ENCODE measurements at places on chromosomes 11 and 22.

GRCh38 chr11:117097389-117098268 lies 599 bp downstream of the SIK3 start:
- peak; percentile 24 for DNase-seq

- DNase-seq = no peak
Observed at GRCh38 chr11:112247201-112247600, 13.5 kb downstream of the PLET1 start.

DNA sequence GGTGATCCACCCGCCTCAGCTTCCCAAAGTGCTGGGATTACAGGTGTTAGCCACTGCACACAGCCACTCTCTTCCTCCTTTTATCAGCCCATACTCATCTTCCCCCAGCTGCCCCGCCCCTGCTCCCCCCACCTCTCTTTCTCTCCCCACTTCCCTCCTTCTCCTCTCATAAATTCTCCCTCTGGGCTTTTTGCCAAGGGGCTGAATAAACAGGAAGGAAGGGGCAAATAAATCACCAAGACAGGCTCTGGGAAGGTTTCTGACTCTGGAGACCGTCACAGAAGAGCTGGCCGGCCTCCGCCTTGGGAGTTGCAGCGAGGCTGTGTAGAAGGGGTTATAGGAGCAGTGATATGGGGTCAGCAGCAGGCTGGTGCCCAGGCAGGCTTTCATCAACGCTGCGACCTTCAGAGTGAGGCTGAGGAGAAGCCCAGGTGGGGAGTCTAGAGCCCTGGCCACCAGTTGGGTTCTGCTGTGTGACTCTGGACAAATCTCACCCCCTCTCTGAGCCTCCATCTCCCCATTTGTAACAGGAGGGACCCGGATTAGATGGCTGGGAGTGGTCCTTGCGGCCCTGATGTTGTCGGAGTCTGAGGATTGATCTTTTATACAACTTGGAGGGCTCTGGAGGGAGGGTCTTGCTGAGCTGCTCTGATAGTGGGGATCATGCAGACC lies 62.6 kb upstream of the RASD2 start:
- peak; percentile 72 for DNase-seq

GRCh38 chr11:65206901-65207300 lies 25.2 kb downstream of the CAPN1 start:
- no peak for DNase-seq

DNA sequence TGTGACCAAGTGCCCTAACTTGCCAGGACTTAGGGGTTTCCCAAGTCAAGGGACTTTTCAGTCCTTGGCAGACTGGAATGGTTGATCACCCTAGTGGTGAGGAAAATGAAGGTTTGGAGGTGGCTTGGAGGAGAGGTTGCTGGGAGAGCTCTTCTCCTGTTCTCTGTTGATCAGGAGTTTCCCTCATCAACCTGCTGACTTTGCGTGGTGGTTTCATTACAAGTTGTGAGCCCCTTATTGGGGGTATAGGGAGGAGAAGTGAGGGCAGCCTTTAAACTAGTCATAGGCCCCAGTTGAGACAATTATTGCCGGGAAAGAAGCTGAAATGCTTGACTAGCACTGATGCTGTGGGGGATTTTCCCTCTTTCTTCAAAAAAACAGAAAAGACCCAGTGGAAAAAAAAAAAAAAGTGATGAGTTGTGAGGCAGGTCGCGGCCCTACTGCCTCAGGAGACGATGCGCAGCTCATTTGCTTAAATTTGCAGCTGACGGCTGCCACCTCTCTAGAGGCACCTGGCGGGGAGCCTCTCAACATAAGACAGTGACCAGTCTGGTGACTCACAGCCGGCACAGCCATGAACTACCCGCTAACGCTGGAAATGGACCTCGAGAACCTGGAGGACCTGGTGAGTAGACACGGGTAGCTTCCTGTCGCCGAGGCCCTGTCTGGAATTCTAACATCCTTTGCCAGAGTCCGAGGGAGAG lies at the start of gene CXCR5:
CXCR5 (plus strand) TSS at position 525 of the 704 bp plus-strand sequence; CDS start at position 575, 50 bp downstream.
- DNase-seq = no peak

GRCh38 chr22:30777587-30777986 lies 82.9 kb downstream of the OSBP2 start:
- DNase-seq = peak; percentile 98

DNA sequence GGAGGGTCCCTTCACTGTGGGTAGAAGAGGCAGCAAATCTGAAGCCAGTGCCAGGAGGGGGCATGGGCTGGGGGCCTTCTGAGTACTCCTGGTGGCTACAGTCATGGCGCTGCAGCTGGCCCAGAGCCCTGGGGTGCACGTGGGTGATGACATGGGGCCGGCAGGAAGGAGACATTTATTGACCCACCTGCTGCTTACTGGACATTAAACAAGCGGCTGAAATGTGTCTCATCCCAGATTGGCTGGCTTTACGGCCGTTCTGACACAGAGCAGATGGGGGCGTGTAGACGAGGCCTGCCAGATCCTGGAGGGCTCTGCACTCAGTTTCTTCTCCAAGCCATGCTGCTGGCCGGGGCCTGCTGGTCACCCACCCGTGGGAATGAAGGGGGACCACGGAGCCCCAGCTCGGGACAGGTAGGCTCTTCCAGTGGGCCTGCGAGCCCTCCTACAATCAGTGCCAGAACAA lies 906.9 kb downstream of the BRD1 start:
- DNase-seq = no peak

- DNase-seq = no peak
Observed at GRCh38 chr11:102510439-102511135, 20.0 kb downstream of the MMP7 start.

DNA sequence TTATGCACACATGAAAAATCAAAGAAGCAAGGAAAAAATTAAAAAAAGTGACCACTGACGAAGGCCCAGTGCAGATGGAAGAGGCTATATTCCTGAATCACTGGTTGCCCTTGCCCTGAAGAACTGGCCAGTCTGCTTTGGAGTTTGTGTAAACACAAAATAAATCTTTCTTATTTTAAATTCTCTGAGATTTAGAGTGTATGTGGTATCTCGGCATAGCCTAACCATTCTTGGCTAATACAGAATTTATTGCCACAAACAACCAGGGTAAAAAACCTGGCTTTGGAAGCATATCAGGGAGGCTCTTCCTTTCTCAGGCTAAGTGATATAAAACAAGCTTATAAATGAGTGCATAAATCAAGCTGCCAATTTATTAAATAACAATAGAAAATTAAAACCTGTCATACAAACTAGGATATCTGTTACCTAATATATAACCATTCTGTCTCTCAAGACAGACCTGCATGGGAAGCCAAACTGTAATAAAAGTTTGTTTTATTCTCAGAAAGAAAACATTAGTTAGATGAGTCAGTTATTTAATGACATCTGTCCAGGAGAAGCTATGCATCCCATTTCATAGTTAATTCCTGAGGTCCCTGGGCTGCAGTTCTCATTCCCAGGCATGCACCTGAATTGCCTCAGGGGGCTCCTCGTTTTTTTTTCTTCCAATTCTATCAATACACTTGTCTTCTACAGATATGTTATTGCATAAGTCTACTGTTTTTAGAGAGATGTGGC lies 6.1 kb upstream of the TMEM135 start:
- DNase-seq = no peak

GRCh38 chr22:39148727-39149535 lies 3.5 kb downstream of the CBX7 start:
- no peak for DNase-seq

GRCh38 chr11:7689239-7689638 lies 15.9 kb upstream of the CYB5R2 start:
- DNase-seq = no peak

- peak; percentile 75 for DNase-seq
Observed at GRCh38 chr11:74388678-74389327, 9.4 kb downstream of the PGM2L1 start.

GRCh38 chr11:2899080-2899783 lies 13.7 kb upstream of the CDKN1C start:
- DNase-seq = no peak

DNA sequence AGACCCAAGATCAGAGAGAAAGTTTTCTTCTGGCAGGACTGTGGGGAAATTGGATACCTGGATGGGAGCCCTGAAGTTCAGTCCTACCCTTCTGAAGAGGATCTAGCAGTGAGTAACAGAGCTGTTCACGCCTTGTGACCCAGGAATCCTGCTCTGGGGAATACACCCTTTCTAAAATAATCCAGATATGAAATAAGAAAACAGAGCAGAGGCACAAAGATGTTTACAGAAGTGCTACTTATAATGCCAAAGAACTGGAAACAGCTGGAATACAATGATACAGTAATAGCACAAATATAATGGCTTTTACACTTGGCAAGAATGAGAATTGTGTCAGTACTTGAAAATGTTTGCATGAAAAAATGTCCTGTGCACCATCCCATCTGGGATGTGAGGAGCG lies 304.0 kb upstream of the NARS2 start:
- no peak for DNase-seq

Data from myocyte (in vitro differentiated cells).